ENCODE measurements at places on chromosomes 7 and 10.
A peak's percentile ranks its signal among the peaks of the same experiment; 100 is the strongest.

DNA sequence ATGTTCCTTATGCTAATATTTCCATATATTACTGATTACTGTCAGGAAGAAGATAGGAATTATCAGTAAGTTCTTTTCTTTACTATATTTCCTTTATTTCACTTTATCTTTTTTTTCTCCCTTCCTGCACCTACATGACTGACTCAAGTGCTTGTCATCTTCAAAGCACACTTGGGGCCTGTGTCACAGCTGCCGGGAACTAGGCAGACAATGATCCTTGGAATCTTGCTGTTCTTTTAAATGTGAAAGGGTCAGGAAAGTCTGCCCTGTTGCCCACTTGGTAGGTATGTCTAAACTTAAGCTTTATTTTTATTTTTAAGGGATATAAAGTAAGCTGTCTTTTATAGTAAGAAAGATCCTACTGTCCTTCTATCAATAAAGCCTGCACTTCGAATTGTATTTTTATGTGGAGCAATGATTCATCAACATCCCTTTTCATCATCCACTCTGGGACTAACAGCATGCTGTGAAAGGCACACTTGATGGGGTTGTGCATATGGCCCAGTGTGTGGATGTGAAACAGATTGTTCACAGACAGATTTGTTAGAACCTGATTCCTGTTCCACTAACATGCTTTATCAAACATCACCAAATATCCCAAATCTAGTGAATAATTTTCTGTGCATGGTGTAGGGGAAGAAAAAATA is 556.9 kb downstream of the DNAJB9 start:
- no peak for DNase-seq

GRCh38 chr7:51459809-51460208 is 143.2 kb upstream of the COBL start:
- no peak for DNase-seq

DNA sequence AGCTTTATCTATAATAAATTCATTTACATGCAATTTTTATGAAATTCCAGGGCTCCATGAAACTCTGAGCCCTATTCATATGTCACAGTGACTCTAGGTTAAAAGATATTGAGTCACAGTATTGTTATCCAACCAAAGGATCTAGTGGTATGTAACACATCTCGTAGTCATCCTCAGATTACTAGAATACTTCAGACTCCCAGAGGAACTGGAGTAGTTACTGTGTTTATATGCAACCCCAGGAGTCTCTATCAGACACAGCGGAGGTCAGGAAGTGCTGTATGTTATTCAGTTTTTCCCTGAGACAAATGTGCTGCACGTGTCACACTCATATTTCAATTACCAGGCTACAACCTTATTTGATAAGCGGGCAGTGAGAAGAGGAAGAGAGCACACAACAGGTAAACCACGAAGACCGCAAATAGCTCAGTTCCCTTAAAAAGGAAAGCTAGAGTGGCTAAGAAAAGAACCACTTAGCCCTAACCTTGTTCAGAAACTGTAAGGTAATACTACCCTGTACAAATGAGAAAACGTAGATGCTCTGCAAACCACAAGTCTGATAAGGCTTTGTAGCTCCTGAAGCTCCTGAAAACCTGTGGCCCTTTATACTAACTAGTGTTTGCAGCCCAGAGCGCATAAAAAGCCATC is 114.0 kb upstream of the CNTNAP2 start:
- no peak for DNase-seq

DNA sequence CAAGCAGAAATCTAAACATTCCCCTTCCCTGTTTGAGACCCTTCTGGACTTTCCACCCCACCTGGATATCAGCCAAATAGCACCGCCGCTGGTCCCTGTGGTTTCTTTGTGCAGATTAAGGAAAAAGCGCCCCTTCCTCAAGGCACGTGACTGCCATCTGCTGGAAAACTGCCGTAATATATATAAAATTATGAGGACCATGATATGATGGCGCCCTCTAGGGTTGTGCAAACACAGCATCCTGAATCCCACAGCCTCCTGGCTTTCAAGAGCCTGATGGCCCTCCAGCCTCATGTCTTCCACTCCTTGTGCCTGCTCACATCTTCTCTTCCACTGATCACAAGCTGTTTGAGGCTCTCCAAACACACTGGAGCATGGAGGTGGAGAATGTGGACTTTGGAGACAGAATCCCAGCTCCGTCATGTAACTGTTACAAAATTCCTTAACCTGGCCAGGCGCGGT is 121.3 kb downstream of the MYL10 start:
- peak; percentile 67 for DNase-seq

DNA sequence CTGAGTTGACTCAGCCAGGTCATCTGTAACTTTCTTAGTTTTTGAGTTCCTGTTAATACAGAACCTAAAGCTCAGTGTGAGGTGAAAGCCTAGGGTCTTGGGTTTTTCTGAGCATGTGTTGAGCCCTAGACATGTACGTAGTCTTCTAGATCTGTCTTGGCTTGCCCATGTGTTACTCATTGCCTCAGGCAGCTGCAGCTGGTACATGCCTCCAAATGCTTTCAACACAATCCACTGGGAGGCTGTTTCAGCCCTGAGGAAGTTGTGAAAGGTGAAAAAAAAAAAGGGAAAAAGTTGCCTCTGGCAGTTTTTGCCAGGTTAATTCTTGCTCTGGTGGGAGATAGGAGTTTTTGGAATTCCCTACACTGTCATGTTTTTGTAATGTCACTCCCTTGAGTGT is 134.6 kb downstream of the RNF216 start:
- no peak for DNase-seq
